Bronchial smooth muscle cell (primary cell): ENCODE measurements at places on chromosomes 6 and 20. TPM values are rescaled to one million over a fixed set of nuclear protein-coding genes. Genes with fewer than 3 reads are reported as not detected.

Gene CST2
- not detected in 2 replicates for total RNA-seq

Gene DEFB132
- total RNA-seq = not detected in 2 replicates

Gene TBXT
- total RNA-seq = not detected in 2 replicates

Gene DNAAF9
- total RNA-seq = 9.1 and 10.0 TPM in 2 replicates

Gene CYB5R4
- 1.0 and 2.7 TPM in 2 replicates for total RNA-seq

Gene CAGE1
- total RNA-seq = under 0.01 and 0.09 TPM in 2 replicates

Gene CLDN20
- total RNA-seq = not detected in 2 replicates
